ENCODE measurements at places on chromosomes 7 and 10.

DNA sequence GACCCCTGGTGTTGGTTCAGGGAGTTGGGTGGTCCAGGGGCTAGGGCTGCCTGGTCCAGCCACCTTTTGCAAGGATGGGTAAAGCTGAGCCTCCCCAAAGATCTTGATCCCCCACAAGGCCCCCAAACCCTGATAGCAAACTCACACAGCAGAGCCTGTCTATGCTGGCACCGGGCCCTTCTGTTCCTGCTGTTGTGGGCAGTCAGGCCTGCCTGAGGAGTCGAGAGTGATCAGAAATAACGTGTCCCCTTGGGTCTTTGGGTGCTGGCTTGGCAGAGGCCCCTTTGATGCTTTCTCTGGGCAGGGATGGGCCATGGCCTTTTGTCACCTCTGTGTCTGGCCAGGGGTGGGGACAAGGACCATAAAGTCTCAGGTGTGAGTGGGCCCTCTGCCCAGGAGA lies 715 bp upstream of the MUC12 start:
- DNase-seq: no peak

DNA sequence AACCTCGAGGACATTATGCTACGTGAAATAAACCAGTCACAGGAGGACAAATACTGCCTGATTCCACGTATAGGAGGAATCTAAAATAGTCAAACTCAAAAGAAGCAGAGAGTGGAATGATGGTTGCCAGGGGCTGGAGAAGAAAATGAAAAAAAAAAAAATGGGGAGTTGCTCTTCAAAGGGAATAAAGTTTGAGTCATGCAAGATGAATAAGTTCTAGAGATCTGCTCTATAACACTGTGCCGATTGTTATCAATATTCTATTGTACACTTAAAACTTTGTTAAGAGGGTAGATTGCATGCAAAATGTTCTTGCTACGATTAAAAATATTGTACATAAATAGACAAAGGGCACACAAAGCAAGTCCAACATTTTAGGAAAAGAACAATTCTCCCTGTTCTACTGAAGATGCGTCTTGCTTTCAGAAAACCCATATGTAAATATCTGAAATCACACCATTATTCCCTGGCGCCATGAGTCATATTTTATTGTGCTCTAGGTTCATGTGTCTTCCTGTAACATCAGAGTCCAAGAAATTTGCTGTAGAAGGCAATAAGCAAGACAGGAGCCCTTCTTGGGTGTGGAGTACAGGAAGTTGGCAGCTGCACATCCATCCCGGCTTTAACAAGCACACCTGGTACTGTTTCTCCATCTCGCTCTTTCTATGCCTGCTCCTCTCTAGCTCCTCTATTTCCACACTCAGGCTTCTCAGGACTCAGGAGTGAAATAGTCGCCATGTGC lies 145.9 kb downstream of the GFRA1 start:
- DNase-seq: no peak

DNA sequence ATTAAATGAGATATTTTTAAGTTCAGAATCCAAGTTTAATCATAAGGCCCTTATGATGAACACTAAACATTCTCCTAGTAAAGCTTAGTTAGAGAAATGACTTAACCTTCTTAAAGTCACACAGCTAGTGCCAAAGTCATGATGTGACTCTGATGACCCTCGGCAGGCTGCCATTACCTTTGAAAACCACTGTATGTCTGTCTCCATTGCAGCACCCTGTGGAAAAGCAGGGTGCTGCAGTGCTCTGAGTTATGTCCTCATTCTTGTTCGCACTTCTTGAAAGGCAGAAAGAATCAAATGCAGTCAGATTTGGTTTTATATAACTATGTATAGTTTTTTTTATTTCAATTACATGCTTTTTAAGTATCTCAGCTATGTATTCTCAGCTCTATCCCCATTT lies 105.0 kb downstream of the PHTF2 start:
- no peak for DNase-seq

- no peak for DNase-seq
These were observed 44.0 kb upstream of the ZMIZ1 start for GRCh38 chr10:79024720-79025198.

- DNase-seq: no peak
These were observed 51.3 kb downstream of the AOC1 start for GRCh38 chr7:150903606-150904005.

DNA sequence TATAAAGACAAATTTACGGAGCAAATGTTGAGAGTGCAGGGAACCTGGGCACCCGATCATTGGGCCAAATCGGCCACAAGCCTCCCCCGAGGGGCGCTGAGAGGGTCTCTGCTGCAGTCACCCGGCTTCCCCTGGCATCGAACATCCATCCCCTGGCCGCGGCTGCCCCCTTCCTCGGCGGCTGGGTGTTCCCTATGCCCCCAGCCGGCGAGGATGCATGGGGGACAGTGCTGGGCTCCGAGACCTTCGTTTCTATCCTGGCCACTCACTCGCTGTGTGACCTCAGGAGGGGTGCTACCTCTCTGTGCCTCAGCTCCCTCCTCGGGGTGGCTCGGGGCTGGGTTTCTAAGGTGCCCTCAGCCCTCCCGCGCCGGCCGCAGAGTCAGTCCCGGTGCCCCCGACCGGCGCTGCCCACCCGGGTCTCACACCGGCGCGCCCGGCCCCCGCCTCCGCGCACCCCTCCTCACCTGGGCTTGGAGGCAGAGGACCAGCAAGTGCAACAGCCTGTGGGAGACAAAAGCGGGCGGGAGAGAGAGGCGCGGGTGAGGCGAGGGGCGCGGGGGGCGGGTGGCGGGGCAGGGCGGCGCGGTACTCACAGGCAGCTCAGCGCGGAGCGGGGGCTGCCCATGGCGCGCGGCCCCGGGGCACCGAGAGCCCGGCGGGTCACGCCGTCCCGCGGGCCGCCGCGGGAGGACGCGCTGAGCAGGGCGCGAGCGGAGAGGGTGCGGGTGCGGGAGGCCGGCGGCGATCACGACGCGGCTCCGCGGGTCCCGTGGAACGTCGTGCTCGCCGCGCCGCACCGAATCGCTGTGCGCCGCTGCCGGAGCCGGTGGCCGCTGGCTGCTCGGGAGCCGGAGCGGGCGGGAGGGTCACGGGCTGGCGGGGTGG lies at the start of gene FGF8:
FGF8 (minus strand) TSS at position 842 of the 888 bp plus-strand sequence; CDS start at position 628, 214 bp downstream.
- DNase-seq: no peak

GRCh38 chr7:114264023-114264422 lies 150.6 kb upstream of the FOXP2 start:
- no peak for DNase-seq

DNA sequence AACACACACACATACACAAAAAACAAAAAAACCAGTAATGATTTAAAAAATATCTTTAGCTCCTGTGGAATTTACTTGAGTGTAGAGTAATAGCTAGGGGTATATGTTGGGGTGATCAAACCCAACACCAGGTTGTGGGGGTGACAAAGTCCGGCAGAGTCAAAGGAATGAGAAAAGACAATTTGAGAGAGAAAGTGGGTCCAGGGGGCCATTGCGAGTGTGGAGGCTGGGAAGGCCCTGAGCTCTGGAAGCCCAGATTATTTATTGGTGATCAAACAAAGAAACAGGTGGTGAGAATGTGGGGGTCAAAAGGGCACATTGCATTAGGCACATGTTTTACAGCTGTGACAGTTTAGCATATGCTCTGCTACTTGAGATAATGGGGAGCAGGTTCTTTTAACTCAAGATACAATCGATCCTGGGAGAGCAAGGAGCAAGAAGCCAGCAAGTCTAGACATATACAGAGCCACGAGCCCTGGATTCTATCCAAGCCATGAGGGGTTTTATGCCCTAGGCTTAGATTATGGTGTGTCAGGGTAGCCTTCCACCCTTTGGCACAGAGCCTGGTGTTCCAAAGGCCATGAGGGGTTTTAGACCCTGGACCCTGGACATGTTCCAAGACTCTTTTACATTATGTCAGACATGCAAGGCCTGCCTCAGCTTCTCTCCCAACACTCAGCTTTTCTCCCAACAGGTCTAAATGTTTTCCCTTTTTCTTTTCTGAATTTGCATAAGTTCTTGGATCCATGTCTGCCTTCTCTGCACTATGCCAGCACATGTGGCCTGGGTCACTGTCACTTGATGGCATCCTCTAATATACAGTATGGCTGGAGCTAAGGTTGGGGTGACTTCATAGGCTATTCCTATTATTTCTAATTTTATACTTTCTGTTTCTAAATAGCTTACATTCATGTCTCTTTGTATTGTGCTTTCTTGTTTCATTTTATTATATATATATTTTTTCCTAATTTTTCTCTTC lies 48.6 kb upstream of the MKI67 start:
- DNase-seq: no peak

DNA sequence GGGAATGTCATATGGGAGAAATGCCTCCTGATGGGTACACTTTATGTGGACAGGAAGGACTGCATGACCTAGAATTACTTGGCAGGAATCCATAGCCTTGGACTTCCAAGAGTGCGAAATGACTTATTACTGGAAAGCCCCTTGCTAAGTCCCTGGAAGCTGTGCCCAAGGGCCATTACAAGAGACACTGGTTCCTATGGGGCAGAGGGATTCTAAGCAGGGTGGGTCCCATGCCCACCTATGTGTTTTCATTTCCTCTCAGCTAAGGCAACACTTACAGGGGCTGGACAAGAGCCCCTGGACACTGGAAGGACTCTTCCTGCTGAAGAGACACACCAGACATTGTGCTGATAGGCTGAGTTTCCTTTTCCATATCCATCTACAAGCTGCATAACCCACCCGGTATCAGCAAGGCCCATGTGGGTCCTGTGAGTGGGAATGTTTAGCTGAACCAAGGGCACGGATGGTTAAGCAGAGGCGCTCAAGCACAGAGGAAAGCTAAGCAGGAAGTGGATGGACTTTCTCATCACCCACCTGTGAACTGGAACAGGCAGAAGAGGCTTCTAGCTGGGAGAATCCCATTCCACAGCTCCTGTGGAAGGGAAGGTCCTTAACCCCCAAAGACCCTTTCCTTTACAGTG lies 56.2 kb downstream of the XPNPEP1 start:
- no peak for DNase-seq

DNA sequence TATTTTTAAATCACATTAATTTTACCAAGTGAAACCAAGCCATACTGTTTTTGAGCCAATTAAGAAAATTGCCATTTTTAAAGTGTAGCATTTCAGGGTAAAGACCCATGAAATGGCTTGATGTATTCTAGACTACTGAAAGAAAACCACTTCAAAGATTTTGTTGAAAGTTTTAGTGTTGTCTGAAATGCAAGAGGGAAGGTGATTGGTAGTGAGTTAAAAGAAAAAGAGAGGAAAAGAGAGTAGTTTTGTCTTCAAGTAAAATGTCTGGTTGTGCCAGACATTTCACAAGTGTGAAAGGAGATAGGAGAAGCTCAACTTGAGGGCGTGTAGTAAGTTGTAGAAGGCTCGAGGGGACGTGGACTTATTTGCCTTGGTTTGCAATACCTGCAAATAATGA lies 41.6 kb downstream of the CALML5 start:
- DNase-seq: no peak

DNA sequence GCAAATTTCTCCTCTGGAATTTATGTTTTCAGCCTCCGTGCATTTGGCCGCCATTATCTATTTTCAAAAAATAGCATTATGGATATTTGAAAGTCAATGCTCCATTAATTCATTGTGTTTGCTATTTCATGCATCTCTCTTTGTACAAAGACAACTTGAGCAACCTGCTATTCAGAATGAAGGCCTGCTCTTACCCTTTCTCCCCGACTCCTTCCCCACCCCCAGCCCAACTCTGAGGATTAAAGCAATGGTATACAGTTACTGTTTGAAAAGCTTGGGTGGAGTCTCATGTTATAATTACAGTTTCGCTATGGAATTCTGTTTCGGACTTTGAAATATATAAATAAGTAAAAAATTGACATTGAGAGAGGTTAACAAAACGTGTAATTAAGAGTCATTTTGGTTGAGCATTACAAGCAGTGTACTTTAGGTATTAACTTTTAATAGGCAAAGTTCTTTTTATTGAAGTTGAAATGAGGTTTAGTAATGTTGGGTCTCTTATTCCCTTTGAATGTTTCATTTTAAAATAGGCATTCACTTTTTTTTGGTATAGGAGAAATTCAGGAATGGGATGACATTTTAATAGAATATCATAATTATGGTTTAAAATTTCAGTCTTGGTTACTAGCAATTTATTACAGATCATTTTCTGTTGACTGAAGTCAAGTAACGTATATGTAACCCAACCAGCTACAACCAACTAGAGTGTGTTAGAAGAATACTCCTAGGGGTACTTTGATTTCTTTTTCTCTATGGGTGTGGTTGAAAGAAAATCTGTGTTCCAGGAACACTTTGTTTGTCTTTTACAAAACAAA lies 93.1 kb downstream of the ARID5B start:
- no peak for DNase-seq

- DNase-seq: no peak
These were observed 656.1 kb downstream of the INHBA start for GRCh38 chr7:41046776-41047175.

DNA sequence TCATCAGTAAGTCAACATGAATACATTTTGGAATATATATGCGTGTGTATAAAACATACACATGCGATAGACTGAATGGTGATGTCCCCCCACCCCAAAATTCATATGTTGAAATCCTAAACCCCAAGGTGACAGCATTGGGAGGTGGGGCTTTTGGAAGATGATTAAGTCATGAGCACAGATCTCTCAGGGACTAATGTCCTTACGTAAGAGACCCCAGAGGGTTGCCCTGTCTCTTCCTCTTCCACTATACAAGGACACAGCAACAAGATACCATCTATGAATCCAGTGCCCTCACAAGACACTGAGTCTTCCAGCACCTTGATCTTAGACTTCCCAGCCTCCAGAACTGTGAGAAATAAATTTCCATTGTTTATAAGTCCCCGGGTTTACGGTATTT lies 22.5 kb downstream of the DRGX start:
- DNase-seq: no peak

DNA sequence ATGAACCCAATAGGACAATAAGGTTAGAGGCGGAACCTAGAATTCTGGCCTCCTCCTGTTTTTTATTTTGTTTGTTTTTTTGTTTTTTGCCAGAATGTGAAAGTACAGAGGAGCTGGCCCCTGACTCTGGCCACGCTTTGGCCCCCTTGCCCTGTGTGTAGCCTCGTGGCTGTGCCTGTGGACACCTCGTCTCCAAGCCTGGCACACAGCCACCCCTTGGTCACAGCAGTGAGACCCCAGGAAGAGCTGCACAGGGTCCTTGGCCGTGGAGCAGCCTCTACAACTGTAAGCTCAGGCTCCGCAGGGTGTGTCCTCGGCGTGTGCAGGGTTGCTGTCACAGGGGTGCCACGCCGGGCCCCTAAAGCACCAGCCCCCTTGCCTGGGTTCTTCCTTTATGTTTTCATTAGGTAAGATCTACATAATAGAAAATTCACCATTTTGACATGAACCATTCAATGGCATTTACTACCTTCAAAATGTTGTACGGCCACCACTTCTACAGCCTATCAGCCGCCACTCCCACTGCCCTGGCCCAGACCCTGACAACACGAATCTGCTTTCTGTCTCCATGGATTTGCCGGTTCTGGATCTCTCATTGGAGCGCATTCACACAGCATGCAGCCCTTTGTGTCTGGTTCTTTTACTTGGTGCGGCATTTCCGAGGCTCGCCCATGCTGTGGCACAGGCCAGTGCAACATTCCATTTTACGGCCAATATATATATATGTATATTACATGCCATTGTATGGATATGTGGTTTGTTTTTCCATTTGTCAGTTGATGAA lies 51.0 kb downstream of the AMZ1 start:
- DNase-seq: no peak

All from T-helper 2 cell (primary cell).